ENCODE measurements at places on chromosomes 3 and 15.

DNA sequence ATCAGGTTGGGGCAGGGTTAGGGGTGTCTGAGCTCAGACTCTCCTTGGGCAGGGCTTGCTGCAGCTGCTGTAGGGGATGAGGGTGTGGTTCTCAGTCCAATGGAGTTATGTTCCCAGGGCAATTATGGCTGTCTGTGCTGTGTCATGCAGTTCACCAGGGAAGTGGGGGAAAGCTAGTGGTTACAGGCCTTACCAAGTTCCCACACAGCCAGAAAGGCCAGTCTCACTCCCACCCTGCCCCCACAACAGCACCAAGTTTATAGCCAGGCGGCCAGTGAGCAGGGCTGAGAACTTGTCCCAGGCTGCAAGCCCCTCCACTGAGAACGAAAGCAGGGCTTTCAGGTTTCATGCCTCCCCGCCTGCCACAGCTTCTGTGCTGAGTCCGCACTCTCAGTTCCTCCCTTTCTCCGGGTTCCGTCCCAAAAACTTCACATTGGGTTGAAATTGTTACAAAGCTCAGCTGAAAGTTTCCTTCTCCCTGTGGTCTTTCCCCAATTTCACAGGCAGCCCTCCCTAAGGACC, 19.6 kb upstream of the CPOX start:
- DNase-seq: no peak

DNA sequence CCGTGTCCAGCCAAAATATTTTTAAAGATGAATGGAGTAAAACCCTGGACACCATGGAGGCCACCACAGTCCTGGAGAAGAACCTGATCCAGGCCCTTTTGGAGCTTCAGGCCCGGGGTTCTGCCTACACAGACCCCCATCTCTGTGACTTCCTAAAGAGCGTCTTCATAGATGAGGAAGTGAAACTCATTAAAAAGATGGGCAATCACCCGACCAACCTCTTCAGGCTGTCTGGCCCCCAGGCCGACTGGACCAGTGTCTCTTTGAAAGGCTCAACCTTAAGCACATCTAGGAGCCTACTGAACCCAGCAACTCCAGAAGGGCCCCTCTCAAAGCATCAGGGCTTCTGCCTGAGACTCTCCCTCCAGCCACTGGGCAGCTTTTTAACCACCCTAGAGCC, 107.9 kb upstream of the FAM174B start:
- DNase-seq: no peak

DNA sequence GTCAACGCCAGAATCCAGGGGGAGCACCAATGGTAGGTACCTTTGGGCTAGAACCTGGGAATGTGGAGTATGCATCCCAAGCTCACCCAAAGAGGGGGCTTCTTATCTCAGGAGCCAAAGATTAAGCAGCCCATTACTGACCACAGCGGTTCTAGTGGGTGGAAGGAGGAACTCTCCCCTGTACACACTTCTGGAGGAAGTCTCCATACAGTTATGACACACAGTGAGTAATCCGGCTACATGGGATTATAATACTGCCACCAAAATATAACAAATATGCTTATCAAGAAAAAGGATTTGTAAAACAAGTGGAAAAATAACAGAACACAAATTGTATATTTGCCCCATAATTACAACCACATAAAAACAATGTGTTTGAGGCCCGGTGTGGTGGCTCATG, 8.4 kb downstream of the MYO1E start:
- DNase-seq: no peak

DNA sequence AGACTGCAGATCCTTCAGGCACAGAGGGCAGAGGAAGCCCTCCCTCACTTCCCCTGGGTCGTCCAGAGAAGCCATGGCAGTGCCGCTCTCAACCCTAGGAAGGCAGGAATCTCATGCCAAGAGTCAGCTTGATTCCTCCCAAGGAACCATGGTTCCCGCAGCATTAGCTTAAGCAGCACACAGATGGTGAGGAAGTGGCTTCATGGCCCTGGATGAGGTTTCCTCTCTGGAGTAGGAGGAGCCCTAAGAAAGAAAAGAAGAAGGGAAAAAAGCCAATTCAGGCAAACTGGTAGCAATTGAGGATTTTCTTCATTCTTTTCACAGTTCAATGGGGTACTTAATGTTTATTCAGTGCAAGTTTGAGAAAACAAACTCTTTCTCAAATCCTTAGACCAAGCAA, 2.9 kb downstream of the RBSN start:
- DNase-seq: no peak

- DNase-seq: no peak
Measured at GRCh38 chr3:16866571-16866970, 18.2 kb upstream of the PLCL2 start.

- DNase-seq: no peak
Measured at GRCh38 chr15:61106044-61106834, 122.9 kb downstream of the RORA start.

- DNase-seq: no peak
Measured at GRCh38 chr3:167840247-167840646, 104.7 kb downstream of the SERPINI1 start.

- no peak for DNase-seq
Measured at GRCh38 chr3:16448639-16449070, 64.8 kb downstream of the RFTN1 start.

GRCh38 chr15:81292523-81293001, 31.4 kb downstream of the STARD5 start:
- no peak for DNase-seq

- no peak for DNase-seq
Measured at GRCh38 chr3:179606534-179607085, 2.0 kb downstream of the NDUFB5 start.

- DNase-seq: no peak
Measured at GRCh38 chr15:101177866-101178265, 74.0 kb downstream of the CHSY1 start.

- peak; percentile 66 for DNase-seq
Measured at GRCh38 chr3:129316248-129317013, 37.8 kb downstream of the HMCES start.

GRCh38 chr3:39180183-39180545, 12.2 kb downstream of the XIRP1 start:
- no peak for DNase-seq

DNA sequence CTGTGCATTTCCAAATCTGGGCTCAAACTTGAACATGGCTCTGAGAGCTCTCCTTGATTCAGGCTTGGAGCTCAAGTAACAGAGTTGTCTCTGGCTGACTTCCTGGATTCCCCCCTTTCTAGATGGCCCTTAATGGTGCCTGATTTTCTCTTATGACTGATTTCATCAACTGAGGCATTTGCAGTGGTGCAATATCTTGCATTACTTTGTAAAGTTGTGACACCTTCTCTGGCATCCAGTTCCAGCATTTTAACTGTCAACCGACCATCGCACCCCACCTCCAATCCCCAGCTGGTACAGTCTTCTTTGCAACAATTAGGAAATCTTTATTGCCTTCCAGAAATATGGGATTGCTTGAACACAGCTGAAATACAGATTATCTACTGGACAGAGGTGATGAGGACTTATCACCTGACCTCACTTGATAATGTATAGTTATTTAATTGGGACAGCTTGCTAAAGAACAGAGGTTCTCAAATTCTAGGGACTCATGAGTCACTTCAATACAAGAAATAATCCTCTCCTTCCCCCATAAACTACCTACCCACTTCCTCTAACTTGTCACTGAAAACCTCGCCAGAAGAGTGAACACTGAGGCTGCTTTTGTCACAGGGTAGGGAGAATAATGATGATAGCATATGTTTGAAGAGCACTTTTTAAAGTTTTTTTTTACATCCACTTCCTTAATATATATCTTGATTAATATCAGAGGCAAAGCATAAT, 41.8 kb downstream of the FILIP1L start:
- DNase-seq: no peak

DNA sequence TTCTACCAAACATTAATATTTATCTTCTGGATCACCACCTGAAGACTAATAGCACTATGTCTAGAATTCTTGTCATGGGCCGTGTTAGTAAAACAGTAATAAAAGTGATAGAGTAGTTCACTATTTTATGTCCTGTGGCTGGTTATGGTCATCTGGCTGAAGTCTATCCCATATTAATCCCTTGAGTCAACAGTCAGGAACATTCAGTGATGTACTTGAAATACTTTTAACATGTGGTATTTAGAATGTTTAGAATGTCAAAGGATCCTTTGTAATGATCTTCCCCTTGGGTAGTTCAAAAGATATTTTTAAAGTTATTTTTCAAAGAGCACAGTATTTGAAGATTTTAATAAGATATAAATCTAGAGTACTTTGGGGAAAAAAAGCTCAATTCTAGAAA, 117.0 kb downstream of the MBNL1 start:
- DNase-seq: no peak

GRCh38 chr15:68763063-68763462, 57.6 kb downstream of the ANP32A start:
- no peak for DNase-seq

GRCh38 chr3:193885832-193886231, 250.1 kb upstream of the HES1 start:
- no peak for DNase-seq

GRCh38 chr3:158977497-158977896, 175.6 kb downstream of the MFSD1 start:
- no peak for DNase-seq

DNA sequence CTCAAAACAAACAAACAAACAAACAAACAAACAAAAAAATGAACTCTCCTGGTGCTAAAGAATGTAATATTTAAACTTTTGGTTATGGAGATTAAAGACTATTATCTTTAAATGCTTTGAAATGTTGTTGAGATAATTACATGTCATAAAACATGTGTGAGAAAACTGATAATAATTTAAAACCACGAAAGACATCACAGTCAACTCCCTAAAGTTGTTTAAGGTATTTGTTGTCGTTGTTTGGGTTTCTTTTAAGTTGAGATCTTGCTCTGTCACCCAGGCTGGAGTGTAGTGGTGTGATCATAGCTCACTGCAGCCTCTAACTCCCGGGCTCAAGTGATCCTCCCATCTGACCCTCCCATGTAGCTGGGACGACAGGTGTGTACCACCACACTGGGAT, 12.0 kb downstream of the EFCAB12 start:
- no peak for DNase-seq

GRCh38 chr15:39404767-39405181, 176.1 kb upstream of the THBS1 start:
- DNase-seq: no peak

DNA sequence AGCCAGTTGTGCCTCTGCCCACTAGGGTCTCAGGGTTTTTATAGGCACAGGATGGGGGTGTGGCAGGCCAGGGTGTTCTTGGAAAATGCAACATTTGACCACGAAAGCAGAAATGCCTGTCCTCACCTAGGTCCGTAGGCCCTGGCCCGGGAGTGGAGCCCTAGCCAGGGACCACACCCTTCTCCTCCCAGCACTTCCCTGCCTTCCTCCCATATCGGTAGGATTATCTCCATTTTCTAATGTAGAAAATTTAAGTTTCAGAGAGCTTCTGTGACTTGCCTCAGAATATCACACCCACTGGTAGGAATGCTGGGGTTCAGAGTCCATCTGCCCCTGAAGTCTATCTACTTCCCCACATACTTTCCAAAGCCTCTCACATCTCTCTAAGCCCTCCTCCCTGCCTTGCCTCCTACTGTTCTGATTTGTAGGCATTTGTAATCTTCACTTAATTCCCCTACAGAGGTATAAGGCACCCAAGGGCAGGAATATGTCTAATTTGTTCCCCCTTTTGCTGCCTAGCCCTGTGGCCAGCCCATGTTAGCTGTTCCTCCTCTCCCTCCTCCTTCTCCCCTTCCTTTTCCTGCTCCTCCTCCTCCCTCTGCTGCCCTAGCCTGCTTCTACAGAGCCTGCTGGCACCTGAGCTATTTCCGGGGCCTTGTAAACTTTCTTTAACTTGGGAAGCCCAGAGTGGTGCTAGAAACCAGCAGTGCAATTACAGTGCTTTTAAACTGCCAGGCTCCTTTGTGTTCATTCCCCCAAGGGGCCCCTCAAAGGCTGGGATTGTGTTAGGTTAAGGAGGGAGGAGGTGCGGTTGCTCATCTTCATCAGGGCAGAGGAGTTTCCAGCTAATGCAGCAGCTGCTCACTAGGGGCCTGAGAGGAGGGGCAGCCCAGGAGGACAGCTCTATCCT, 71.1 kb downstream of the MRPL46 start:
- DNase-seq: no peak

GRCh38 chr15:63969652-63970421, 76.4 kb downstream of the DAPK2 start:
- no peak for DNase-seq

DNA sequence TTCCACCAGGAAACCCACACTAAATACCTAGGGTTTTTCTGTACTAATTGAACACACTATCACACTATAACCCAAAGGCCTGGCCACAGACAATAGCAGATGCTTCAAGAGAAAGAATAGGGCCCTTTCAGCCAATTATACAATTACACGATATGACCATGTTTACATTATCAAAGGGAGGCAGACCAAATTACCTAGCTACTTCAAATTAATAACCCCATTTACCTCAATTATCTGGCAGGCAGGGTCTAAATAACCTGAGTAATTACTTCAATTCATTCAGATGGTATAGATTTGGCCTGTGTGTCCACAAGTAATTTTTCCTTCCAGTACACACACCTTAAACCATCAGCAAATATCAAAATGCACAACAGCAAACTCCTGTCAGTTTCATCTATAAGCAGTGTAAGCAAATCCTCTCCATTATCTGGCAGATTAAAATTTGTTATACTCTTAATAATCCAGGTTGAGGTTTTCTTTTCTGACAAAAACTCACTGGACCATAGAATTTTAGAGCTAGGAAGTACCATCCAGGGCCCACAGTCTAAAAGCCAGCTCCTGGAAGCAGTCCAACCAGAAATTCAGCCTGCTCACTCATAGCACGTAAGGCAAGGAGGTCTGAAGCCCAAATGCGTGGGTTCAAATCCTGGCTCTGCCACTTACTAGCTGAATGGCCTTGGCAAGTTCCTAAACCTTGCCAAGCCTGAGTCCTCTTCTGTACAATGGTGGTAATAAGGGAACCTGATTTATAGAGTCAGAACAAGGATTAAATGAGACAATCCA, 51.8 kb downstream of the RFTN1 start:
- no peak for DNase-seq

GRCh38 chr3:127156338-127157050, 36.4 kb upstream of the PRR23E start:
- DNase-seq: no peak

GRCh38 chr15:38054488-38054887, 120.0 kb downstream of the TMCO5A start:
- no peak for DNase-seq

- no peak for DNase-seq
Measured at GRCh38 chr3:189966843-189967242, 153.9 kb downstream of the P3H2 start.

- no peak for DNase-seq
Measured at GRCh38 chr3:62318365-62318751, 55.0 kb downstream of the FEZF2 start.

DNA sequence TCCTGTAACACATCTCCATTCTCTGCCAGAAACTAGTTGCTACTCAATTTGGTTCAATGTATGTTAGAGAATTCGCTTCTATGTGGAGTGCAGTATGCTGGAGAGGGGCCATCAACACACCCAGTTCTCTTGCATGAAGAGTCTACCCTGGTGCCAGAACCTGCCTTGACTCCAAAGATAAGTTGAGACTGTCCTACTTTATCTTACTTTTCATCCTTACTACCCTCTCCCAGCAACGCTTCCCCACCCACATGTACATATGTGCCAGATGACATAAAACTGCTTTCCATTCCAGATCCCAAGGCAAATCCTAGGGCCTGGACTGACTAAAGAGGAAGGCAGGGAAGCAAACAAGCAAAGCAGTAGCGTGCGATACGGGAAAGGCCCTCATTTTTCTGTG, 442.6 kb upstream of the THRB start:
- no peak for DNase-seq

Data from NCI-H1694 treated with DMSO at 0.1 percent for 48 hours (cell line).